ENCODE measurements at places on chromosomes 4 and X.

DNA sequence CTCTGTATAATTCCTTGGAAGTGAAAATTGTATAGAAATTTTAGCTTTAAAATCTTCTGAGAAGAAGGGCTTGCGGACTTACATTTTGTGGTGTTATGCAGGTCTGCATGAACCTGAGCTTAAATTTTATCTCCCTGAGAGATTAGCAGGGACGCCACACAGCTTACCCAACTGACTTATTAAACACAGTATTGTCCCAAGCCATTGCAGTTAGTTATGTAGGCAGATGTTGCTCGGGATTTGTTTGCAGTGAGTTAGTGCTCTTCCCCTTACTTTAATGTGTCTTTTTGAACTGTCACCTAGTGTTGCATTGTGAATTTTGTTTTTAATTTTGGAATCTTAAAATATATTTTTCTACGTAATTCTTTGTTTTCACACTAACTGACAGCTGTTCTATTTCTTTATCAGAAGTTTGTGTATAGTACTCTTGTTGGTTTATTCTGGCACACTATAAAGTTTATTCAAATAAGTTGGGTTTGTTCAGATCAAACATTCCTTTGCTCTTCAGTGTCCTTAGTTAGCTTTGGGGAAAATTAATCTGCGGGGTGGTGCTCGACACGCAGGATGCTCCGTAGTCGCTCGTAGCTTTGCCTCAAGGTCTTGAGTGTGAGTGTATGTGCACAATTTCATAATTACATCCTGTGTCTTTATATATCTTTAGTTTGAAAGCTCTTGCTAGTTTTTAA is 145.4 kb downstream of the STIM2 start:
- no peak for DNase-seq

GRCh38 chr4:54100595-54101189 is 729 bp downstream of the GSX2 start:
- no peak for DNase-seq

DNA sequence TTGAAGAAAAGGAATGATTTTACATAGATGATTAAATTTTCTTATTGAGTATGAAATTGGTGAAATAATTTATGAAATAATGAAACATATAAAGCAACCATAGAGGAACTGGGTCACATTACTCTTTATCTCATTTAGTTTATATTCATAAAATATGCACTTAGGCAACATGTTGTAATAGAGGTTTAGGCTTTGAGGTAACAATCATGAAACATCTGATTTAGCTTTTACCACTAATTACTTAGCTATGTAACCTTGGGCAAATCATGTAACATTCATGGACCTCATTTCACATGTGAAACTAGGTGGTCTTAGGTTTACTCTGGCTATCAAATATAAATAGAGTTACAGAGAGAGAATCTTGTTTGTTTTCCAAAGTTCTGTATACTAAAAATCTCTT is 54.5 kb upstream of the SMARCA5 start:
- no peak for DNase-seq

GRCh38 chr4:140757232-140757630 is 1.0 kb upstream of the TBC1D9 start:
- DNase-seq = no peak

DNA sequence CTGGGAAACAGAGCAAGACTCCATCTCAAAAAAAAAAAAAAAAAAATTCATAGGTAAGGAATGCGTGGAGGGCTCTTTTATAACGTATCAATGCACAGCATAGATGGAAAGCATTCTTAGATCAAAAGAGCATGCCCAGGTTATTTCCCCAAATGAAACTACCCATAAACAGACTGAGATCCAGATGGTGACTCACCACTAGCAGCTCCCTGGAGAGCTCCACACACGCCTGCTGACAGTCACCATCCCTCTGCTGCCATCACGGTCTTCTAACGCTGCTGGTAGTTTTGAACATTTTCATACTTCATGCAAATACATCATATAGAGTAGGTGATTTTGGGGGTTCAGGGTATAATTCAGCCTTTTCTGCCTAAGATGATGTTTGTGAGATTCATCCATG is 136.9 kb downstream of the ASMT start:
- DNase-seq = no peak

DNA sequence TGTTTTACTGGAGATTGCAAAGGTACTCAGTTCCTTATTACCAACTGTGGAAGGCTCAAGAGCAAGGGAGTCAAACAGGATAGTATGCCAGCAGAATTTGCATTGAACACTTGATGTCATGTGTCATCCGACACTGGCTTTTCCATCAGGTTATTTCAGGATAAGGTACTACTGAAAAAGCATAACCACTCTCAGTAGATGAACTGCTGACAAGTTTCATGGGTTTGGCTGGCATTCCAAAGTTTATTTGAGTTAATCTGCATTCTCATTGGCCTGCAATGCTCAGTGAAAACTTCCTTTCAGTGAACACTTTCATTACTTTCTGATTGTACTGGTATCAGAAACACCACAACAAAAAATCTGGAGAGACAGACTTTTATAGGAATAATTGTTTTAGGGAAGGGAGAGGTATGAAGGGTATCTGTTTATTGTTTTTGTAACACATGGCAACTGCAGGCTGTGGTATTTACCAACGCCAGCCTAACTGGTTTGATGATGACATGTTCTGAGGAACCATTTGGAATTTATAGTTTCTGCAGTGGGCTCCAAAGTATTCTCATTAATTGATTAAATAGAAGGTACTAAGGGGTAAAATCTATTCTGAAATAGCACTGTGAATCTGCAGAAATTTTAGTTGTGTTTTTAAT is 345.7 kb upstream of the NR3C2 start:
- no peak for DNase-seq

DNA sequence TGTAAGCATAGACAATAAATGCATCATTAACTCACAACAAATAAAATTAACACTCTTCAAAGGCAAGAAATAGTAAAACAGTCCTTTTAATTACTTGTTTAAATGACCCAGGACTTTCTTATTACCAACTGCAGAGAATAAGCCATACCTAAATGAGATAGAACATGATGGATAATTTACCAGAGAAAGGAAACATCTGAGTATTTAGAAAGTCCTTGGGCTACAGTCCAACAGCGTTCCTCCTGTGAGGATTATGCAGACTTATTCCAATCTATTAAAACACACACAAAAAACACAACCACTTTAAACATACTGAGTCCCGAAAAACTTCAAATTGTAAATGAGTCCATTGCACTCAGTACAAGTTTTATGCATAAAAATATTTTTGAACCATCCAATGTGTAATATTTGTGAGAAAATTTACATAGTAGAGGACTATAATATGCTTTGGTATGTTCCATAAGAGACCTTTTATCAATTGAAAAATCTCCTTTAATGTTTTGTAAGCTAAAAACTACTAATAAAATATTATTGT is 129.2 kb downstream of the NR3C2 start:
- no peak for DNase-seq

DNA sequence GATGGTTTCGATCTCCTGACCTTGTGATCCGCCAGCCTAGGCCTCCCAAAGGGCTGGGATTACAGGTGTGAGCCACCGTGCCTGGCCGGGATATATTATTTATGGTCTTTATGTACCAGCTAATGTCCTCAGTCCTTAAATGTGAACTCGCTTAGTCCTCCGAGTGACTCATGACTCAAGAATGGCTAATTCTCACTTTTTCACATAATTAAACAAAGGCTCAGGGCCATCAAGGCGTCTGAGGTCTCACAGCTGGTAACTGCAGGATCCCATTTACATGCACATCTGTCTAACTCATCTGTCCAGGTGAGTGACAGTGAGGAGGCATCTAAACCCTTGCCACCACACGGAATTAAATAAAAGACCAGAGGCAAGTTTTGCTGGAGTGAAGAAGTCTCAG is 73.5 kb downstream of the HS3ST1 start:
- DNase-seq = no peak

- DNase-seq = no peak
Observed at GRCh38 chrX:153773218-153773611, 7.6 kb upstream of the SRPK3 start.

DNA sequence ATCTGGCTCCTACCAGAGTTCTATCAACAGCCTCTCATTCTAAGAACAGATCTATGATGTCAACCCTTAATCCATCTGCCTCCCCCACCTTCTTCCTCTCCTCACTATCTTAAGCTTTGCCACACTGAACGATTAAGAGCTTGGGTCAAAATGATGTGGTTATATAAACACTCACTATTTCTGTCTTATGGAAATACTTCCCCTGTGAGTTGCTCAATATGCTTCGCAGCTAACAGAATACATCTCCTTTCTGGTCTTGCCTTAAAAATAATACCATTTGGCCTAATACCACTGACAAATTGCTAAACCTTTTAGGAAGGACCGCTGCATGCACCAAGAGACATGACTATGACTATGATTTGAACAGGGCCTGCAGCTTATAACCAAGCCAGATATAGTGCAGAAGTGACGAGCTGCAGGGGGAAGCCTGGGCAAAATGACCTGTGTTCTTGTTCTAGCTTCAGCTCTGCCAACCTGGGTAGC is 130.9 kb downstream of the RNF150 start:
- no peak for DNase-seq

- DNase-seq = peak; percentile 69
Observed at GRCh38 chrX:71652405-71652804, 14.9 kb upstream of the LOC101059915 start.

GRCh38 chr4:154779362-154779947 is 1.6 kb upstream of the RBM46 start:
- no peak for DNase-seq

DNA sequence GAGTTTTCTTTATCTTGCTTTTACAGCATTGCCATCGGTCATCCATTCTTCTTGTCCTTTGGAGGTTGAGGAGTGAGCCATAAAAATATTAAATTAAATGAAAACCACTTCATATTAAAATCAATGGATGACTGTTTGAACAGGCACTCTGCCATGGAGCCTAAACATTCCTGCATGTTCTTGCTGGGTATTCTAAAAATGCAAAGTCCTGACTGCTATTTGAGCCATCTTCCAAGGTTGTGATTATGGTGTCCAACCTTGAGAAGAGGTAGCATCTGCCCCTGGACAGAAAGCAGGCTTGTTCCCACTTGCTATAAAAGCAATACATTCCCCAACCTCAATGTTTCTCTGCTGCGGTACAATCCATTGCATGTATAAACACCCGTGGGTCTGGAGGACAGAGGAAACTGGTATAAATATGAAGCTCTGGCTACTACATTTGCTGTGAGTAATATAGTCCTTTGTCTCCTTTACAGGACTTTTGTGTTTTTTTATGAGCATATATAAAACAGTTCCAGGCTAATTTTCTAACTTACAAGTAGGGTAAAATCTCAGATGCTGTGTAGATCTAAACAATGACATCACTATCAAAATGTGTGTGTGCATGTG is 70.9 kb upstream of the FAT4 start:
- DNase-seq = no peak

DNA sequence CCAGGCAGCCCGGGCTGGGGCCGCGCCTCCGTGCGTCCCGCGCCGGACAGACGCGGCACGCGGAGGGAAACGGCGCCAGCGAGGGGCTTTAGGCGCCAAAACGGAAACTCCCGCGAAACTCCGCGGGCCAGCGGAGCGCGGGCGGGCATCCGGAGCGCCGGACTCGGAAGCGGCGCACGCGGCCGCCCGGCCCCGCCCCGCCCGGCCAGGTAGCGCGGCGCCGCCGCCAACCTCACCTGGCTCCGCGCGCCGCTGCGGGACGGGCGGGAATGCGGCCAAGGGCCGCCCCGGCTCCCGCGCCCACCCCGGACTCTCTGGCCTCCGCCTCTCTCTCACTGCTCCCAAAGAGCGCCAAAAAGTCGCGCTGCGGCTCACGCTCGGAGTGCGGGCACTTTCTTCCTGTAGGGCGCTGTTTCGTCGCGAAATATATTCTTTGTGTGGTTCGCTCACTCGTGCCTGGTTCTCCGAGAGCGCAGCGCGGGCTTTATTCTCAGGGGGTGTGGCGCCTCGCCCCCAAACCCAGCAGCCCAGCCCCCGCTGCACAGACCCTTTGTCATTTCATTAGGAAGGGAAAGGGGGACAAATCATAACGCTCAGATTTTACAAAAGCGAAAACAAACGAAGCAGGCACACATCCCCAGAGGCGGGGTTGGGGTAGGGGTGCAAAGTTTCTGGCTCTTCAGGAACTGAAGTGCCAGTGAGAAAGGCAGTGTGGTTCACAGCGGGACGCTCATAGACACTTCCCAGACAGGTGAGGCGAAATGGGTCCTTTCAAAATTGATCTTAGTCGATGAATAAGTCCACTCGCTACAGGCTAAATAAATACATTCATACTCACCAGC is 961 bp upstream of the MBNL3 start:
- peak; percentile 57 for DNase-seq

DNA sequence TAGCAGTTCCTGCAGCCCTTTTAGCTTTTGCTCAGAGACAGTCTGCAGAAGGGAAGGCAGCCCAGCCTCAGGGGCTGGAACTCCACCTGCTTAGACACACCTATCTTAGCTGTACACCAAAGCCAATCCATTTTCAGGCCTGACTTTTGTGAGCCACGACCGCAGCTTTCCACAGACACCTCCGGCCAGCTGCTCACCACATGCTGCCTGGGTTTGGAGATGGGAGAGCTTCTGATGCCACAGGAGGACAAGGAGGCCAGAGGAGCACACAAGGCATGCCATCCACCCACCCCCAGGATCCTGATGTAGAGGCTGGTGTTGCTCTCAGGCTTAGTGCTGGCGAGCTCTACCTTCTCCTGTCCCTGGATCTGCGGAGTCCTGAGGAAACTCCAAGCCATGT is 141.8 kb upstream of the NALF2 start:
- no peak for DNase-seq

- no peak for DNase-seq
Observed at GRCh38 chr4:23889814-23890341, at the start of gene PPARGC1A. Gene PPARGC1A, minus strand, starts transcription at chr4:23890047. Its CDS starts 90 bp downstream, at chr4:23889957.

- DNase-seq = no peak
Observed at GRCh38 chr4:150784305-150784704, 202.4 kb downstream of the MAB21L2 start.

GRCh38 chr4:82372517-82373485 is 990 bp downstream of the HNRNPD start:
- DNase-seq = peak; percentile 75
